ENCODE measurements at places on chromosomes 5 and 9.

DNA sequence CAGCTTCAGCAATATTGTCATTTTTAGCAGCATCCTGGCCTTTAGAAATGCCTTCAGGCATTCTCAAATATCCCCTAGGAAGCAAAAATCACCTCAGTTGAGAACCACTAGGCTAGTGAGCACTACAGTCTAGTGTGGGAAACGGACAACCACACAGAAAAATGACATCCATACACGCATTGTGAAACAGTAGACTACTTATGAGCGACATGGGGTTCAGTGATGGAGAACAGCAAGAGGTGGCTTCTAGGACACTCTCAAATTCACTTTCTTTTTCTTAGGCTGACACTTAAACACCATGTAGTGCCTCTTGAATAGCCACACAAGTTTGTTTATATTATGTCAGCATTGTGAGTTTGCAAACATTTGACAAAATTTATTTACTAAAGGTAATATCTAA lies 203.0 kb downstream of the KDM4C start:
- DNase-seq = no peak

GRCh38 chr9:87639949-87640348 lies 86.0 kb upstream of the CTSL start:
- no peak for DNase-seq

- DNase-seq = no peak
Measured at GRCh38 chr9:129493002-129493705, 127.7 kb downstream of the C9orf50 start.

DNA sequence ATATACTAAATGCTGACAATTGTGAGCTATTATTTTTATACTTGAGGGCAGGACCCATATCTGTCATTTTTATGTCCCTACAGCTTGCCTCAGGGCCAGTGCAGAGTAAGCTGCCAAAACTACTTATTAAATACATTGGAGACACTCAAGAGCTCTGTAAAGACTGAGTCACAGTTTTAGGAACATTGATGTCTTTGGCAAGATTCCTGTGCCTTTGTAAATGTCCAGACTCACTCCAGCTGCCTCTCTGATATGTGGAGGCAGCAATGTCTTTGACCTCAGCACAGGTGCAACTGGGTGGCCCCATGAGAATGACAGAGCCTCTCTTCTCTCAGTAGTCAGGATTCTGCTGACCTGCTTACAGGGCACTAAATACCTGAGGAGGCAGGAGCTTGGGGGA lies 363.2 kb downstream of the OSTF1 start:
- no peak for DNase-seq

DNA sequence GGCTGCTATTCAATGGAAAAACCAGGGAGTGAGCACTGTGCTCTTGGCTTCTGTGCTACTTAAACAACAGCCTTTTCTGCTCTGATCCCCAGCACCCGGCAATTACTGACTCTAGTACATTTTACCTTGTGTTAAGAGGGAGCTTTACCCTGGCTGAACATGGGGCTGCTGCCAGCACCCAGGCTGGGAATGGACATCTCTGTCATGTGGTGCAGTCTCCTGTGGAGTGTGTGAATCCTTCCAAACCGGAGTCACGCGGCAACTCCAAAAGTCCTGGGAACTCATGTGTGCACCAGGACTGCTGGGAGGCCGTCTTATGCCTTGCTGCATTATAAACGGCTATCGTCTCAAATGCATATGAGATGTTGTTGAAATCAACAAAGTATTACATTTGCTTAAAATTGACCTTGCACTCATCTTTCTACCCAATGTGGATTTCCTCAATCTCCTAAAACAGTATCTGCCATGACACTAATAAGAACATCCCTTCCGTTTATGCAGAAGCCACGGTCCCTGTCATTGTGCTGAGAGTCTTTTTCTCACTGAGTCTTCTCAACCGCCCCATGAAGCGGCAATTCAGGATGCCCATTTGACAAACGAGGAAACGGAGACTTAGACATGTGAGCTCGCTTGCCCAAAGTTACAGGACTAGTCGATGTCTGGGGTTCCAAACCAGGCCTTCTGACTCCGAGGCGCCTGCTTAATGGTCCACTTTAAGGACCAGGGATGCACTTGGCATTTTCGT lies 884 bp upstream of the GSN start:
- DNase-seq = no peak

GRCh38 chr5:7325975-7326913 lies 69.7 kb upstream of the ADCY2 start:
- no peak for DNase-seq

DNA sequence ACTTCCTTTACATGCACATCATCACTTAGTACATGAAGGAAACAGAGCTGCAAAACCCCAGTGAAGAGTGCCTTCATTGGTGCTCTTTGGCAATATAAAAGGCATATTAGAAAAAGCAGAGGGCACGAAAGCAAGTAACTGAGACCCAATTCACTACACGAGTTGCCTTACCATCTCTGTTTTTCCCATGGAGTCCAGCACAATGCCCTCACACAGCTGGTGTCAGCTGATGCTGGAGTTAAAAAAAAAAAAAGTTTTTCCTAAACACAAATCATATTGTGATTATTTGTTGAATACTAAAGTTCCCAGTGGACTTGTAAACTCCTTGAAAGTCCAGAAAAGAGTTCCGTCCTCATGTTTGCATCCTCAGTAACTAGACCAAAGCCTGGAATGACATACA lies 25.6 kb downstream of the MARCHF3 start:
- DNase-seq = no peak

DNA sequence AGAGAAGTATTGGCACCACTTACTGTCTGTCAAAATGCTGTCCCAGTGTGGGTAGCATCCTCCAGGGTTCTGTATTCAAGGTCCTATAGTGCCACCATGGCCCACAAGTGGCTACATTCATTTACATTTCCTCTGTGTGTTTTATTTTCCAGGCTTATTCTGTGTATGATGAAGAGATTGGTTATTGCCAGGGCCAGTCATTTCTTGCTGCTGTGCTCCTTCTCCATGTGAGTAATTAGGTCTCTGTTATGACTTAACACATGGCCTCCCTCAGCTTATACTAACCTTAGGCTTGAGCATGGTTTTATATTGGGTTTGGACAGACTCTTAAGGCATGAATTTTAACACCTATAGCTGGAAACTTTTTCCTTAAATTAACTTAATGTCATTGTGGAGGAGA lies 36.7 kb downstream of the GPR21 start:
- DNase-seq = no peak

DNA sequence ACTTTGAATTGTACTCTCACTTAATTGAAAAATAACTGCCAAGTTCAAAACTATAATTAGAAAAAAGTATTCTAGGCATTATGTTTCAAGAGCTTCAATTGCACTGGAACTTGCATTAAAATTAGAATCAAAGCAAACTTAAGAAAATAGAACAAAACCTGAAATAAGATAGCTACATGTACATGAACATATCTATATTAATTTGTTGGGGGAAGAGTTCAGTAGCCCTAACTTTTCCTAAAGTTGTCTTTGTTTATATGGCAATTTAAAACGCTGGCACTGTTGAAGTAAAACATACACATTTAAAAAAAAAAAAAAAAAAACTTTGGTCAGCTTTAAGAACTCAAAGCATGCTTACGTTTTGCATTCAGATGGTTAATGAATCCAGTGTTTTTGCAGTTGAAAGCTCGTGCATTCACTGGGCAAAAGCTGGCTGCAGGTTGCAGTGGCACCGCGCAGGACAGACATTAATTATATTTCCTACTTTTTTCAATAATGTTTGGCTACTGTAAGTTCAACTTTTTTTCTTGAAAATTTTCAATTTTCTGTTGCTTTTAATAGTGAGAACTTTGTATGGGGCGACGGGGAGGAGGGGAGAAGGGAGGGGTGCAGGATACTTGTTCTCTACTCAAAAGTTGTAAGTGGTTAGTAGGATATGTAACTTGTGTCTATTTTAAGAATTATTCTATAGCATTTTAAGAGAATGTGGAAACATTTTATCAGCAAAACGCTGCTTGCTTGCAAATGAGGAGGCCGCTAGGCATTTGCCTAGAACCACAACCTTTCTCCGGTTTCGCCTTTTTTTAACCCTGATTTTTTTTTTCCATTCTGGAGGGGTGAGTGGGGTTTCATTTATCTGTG lies 3.9 kb downstream of the NR2F1 start:
- DNase-seq = no peak

- DNase-seq = no peak
Measured at GRCh38 chr5:168990679-168991078, 310.3 kb downstream of the SLIT3 start.

GRCh38 chr5:140106101-140106500 lies 7.8 kb upstream of the PURA start:
- DNase-seq = no peak

DNA sequence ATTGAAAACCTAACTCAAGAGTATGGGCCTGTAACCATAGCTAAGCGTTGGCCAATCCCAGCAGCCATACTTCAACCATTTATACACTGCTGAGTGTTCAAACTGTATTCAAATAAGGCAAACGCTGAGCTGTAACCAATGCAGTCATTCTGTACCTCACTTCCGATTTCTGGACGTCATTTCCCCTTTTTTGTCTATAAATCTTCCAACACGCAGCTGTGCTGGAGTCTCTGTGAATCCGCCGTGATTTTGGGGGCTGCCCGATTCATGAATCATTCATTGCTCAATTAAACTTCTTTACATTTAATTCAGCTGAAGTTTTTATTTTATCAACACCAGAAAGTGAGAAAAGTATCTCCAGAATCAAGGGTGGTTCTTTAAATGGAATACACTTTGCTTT lies 31.7 kb downstream of the MTX3 start:
- no peak for DNase-seq

DNA sequence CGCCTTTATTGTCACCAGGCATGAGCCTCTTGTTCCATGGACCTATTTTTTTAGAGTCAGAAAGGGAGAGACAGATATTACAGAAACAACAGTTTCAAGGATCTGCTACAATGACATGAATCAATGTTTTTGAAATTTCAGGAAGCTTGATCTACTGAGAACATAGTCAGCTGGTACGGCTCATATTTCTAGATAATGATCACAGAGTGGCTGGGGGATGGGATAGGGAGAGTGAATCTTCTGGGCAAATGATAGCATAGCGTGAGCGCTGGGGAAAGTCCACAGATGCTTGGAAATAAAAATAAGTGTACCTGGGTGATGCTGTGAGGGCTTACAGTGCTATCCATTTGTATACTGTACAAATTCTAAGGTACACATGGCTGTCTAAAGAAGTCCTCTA lies 340.4 kb downstream of the EBF1 start:
- DNase-seq = no peak

- no peak for DNase-seq
Measured at GRCh38 chr9:112446080-112446479, 40.5 kb upstream of the KIAA1958 start.

DNA sequence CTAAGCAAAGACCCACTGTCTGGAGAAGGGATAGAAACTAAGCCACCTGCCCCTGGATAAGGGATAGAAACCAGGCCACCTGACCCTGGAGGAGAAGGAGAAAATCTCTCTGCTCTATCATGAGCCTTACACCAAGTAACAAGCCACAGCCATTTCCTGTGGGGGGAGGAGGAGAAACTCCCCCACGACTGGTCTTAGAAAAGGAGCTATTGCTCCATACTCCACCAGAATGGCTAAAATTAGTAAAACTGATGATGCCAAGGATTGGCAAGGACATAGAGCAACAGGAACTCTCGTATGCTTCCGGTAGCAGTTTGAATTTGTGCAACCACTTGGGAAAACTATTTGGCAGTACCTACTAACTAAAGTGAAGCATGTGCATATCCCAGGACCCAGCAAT lies 70.8 kb downstream of the ACTL7B start:
- DNase-seq = no peak

- DNase-seq = no peak
Measured at GRCh38 chr9:133606708-133607025, 2.5 kb downstream of the FAM163B start.
